ENCODE measurements at places on chromosomes 7 and 10.

DNA sequence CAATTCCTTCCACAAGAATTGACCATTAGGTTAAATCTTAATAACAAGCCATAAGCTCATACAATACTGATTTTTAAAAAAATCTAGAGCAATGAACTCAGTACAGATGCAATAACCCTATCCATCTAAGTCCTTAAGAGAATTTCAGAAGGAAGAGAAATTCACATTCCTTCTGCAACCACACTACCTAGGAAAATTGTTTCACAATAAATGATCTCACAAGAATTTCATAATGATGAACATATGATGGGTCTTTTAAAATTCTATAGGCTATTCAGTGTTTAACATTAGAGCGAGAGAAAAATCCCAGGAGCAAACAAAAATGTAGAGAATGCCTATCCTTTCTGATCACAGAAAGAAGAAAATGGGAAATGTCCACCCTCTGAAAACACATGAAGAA, 70.0 kb upstream of the MAGI2 start:
- DNase-seq, result no peak

GRCh38 chr10:106500041-106500924, 664.2 kb downstream of the SORCS1 start:
- no peak for DNase-seq

DNA sequence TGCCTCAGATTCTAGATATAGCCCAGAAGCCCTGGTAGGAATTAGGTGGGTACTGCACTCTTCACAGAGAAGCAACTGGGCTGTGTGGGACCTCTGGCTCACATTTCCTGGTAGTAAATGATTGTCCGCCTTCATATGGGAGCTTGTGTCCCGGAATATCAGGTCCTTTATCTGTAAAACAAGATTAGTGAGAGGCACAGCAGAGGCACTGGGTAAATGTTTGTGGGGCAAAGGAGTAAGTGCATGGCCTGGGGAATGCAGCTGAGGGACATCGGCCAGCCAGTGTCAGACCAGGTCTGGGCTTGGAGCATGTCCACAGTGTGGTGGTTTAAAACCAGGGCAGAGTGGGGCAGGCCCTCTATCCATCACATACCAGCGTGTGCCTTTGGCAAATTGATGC, 323.3 kb upstream of the ZMIZ1 start:
- DNase-seq, result no peak

DNA sequence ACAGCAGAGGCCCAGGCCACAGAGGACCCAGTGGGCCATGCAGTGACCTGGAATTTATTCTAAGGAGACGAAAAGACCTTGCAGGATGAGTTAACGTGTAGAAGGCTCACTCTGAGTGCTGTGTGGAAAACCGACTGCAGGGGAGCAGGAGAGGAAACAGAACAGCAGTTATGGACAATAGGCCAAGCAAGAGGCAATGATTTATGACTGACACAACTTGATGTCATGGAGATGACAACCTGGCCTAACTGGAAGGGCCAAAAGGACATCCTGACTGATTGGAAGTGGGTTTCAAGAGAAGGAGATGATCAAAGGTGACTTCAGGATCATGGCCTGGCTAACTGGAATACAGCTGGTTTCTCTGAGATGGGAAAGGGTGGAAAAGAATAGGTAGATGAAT, 70.2 kb upstream of the RAPGEF5 start:
- DNase-seq, result no peak

DNA sequence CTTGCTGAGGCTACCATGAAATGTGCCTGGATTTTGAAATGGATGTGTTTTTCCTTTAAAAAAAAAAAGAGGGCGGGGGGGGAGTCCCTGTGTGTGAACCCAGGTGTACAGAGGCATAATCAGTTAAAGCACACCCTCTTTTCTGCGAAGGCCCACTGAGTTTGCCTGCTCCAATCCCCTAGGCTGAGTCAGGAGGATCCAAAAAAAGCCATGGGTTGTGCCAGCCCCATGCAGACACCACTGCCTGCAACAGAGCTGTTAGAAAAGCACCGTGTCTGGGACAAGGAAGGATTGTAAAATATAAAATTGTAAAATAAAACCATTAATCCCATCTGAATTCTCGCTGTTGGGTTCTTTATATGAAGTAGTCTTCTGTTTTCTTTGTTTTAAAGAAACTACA, 217.9 kb downstream of the ADAM12 start:
- DNase-seq, result no peak

DNA sequence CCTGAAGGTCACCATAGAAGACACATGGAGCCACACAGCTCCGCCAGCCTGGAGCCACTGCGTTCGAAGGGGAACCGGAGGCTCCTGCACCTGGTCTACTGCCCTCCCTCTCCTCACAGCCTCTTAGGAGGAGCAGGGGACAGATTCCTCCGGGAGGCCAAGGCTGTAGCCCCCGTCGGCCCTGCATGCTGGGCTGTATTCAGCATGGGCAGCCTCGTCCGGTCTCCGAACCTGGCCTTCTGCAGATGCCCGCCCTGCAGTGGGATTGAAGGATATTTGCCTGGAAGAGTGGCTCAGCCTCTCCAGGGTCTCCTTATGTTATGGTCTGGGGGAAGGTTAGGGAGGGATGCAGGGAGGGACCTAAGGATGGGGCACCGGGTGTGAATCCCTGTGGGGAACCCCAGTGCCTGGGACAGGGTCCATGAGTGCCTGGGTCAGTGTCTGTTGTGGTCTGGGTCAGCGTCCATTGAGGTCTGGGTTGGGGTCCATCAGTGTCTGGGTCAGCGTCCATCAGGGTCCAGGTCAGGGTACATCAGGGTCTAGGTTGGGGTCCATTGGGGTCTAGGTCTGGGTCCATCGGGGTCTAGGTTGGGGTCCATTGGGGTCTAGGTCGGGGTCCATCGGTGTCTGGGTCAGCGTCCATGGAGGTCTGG, 13.0 kb upstream of the SCART1 start:
- DNase-seq, result peak; percentile 9

DNA sequence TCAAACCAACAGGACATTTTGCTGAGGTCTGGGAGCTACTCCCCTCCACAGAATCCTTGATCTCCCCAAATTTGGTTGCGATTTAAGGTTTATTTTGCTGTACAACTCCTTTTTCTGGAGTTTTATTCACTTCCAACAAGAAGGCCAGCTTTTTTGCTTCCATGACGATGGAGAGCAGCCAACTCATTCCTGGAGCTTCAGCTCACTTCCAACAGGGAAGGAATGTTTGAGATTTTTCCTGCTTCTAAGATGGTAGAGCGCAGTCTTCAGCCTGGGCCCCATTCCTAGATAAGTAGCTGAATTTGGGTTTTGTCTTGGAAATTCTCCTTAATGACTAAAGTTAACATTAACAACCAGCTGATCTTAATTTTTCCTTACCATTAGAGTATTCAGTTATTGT, 30.9 kb upstream of the CREB3L2 start:
- no peak for DNase-seq

DNA sequence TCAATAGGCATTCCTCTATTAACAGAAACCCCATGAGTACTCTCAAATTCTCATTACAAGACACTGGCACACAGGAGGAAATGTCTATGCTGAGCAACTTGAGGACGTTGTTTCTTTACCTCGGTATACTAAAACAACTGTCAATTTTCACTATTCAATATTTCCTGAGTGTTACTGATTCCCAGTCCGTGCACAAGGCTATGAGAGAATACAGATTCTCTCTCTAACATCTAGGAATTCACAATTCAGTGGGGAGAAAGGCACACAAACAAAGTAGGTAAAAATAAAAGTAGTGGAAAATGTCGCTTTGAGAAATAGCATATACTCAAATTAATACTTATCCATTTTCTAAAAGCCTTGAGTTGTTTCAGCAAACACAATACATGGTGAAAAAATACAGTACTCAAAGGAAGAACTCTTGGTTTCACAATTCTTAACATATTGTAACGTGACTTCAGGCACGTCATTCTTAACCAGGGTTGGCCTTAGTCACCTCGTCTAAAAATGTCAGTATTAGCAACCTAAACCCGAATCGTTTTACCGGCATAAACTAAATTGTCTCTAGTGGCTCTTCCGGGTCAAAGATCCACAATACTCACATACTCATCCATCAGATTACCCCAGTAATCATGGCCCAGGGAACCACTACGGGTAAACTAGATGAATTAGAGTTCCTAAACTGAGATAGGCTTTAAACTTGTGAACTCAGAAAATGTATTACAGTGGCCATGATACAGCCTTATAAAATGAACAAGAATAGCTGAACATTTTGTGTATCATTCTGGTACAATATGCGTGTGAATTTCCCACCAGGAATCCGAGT, 1.5 kb downstream of the IPMK start:
- DNase-seq, result no peak

DNA sequence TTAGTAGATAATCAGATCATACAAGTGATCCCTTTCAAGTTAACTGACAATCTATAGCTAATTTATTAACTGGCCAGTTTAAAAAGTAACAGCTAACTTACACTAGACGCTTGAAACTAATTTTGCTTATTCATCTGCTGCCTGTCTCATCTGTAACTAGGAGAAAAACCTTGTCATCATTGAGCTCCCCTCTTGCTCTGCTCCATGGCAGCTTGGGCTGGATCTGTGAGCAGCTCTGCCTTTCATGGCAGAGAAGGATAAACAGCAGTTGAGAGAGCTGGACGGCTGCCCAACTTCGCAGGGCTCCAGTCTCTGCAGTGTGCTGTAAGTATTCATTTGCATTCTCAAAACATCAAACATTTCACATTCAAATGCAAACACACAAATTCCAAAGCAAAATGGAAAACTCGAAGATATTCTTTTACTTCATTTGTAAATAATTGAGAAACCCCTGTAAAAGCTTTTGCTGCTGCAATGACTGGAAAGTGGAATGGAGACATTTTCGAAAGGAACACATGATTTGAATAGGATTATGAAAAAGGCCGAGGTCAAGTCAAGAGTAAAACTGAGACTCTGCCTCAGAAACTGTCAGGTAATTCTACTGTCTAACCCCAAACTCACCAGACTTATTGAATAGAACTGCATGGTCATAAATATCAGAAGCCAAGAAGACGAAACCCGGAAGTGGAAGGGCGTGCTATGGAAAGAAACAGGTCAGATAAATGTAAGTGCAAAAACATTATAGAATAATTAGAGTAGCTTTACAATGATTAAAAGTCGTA, 17.6 kb downstream of the SLC35B4 start:
- no peak for DNase-seq

DNA sequence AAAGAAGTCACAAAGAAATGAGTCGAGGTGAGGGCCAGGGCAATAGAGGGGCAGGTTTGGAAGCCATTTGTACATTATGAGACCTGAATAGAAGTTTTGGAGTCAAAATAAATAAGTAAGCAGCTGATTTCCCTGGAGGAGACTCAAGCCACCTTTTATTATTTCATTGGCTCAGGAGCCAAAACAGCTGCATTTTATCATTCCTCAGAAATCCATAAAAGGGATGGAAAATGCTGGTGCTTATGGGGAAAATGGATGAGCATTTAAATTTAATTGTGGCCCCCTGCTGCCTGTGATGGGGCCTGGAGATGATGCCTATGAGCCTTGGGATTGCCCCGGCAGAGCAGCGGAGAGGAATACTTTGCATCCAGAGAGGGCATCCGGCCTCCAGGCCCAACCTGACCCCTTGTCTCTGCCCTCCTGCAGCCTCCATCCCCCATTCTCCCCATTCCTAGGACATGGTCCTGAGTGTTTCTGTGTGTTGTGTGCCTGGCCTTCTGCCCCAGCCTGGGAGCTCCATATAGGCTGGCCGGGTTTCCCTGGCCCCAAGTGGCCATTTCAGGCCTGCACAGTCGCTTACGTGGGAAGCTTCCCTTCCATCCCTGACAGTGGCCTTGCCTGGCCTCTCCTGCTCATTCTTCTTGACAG, 296.8 kb upstream of the ZMIZ1 start:
- DNase-seq, result no peak

GRCh38 chr10:6101181-6101580, 12.3 kb downstream of the RBM17 start:
- DNase-seq, result no peak

- DNase-seq, result no peak
These were observed 102.0 kb downstream of the VIPR2 start for GRCh38 chr7:159042581-159043101.

- no peak for DNase-seq
These were observed 72.5 kb downstream of the BBS9 start for GRCh38 chr7:33201821-33202220.

DNA sequence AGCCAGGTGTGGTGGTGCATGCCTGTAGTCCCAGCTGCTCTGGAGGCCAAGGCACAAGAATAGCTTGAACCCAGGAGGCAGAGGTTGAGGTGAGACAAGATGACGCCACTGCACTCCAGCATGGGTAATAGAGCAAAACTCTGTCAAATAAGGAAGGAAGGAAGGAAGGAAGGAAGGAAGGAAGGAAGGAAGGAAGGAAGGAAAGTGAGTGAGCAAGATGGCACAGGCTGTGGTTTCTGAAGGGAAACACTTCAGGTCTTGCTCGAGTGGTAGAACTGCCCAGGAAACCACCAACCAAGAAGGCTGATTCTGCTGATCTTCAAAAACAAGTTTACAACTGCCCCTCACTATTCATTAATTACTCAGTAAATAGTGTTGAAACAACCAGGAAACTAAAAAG, 45.2 kb downstream of the EZH2 start:
- DNase-seq, result no peak

GRCh38 chr7:106459397-106460072, 174.8 kb upstream of the NAMPT start:
- no peak for DNase-seq

- no peak for DNase-seq
These were observed 631 bp downstream of the RTKN2 start for GRCh38 chr10:62268027-62268398.

DNA sequence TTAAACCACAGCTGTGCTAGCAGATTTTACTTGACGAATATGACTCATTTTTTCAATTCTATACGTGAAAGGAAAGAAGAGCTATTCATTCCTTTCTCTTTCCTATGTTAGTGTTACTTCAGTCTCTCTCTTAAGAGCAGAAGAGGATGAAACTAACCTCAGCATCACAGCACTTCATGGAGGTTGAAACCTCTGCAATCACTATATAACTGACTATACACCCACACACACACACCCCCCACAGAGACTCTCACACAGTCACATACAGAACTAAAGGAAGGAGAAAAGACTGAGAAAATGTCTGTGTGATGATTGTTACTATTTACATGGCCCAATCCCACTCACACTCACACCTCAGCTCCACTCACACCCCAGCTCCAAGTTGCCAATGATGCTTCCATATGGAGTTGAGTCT, 104.2 kb downstream of the KIF20B start:
- DNase-seq, result no peak

- DNase-seq, result no peak
These were observed 94.3 kb downstream of the CCDC71L start for GRCh38 chr7:106566672-106567071.

GRCh38 chr7:46930366-46930765, 651.5 kb downstream of the TNS3 start:
- no peak for DNase-seq

GRCh38 chr10:112231602-112232400, 48.2 kb upstream of the GPAM start:
- DNase-seq, result no peak

Data from 8988T (cell line).